ENCODE measurements at places on chromosomes 3 and 15. TPM values are rescaled to one million over a fixed set of nuclear protein-coding genes. Genes with fewer than 3 reads are reported as not detected.

The RTP4 gene
- total RNA-seq, result 3.9 TPM

The DPH3 gene
- total RNA-seq, result 22.0 TPM

The CMTM8 gene
- total RNA-seq, result 17.0 TPM

The FANCD2OS gene
- total RNA-seq, result not detected

The SLC38A3 gene
- 4.3 TPM for total RNA-seq

The NECTIN3 gene
- 43.2 TPM for total RNA-seq

DNA sequence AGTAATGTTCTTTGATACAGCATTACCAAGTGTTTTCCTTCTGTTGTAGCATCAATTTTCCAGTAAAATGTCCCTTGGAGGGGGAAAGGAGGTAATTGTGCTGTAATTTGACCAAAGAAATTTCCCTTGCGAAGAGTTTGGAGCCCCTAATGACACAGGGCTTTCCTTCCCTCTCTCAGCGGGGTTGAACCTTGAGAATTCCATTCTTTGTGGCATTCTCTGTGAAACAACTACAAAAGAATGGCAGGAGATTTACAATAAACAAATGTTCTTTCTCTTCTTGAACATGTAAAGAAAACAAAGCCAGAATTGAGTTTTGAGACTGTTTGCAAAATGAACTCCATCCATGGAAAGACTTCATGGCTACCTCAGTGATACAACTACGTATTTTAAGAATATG, 53.4 kb downstream of the SIDT1 start:
- H3K27ac ChIP-seq, result no peak overlapping the region
- H3K27me3 ChIP-seq, result no peaks in the 10 kb centered on the region
- no peak overlapping the region for H3K4me3 ChIP-seq
- no peak for DNase-seq
- no peaks in the 10 kb centered on the region for H3K36me3 ChIP-seq

DNA sequence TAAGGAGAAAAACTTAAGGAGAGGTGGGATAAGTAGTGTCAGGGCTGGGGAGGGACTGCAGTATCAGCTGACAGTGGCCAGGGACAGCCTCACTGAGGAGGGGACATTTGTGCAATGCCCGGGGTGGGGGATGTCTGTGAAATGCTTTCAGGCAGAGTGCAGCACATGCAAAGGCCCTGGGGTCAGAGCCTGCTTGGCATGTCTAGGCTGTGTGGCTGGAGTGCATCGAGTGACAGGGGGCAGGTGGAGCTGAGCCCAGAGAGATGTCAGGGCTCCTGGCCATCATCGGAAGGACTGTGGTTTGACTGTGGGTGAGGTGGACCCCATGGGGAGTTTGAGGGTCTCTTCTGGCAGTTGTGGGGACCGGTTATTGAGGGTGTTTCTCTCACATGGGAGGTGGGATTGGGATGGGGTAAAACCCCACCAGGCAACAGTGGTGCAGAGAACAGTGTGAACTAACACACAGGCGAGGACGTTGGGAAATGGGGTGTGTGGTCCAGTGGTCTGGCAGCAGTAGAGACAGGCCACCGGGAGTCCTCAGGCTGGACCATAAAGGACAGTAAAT, 61.2 kb downstream of the FBLN2 start:
- H3K36me3 ChIP-seq, result peaks cover 12% of the 10 kb centered on the region
- no peaks in the 10 kb centered on the region for H3K4me1 ChIP-seq
- no peak overlapping the region for H3K4me3 ChIP-seq
- no peaks in the 10 kb centered on the region for H3K27me3 ChIP-seq
- no peak overlapping the region for H3K27ac ChIP-seq

GRCh38 chr3:104787306-104787705, 579.4 kb upstream of the ALCAM start:
- H3K27me3 ChIP-seq, result no peaks in the 10 kb centered on the region
- no peaks in the 10 kb centered on the region for H3K36me3 ChIP-seq
- no peak for DNase-seq
- H3K4me3 ChIP-seq, result no peak overlapping the region
- no peaks in the 10 kb centered on the region for H3K4me1 ChIP-seq
- H3K27ac ChIP-seq, result no peak overlapping the region

DNA sequence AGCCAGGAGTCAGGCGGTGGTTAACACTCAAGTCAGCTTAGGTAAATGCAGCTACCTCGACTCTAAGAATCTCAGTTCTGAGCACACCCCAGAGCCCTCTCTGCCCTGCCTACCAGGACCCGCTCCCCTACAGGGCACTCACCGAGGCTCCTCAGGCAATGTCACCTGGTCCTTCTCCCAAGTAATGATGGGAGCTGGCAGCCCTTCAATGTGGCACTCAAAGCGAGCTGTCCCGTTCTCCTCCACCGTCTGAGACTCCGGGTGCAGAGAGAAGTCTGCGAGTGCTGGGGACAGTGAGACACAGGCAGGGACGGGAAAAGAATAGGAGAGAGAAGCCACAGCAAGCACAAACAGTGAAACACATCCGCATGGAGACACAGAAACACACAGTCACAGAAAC, 12.7 kb downstream of the IGDCC4 start:
- H3K4me3 ChIP-seq, result no peak overlapping the region
- peaks cover 12% of the 10 kb centered on the region for H3K36me3 ChIP-seq
- H3K27me3 ChIP-seq, result no peaks in the 10 kb centered on the region
- peaks cover 26% of the 10 kb centered on the region for H3K4me1 ChIP-seq
- no peak overlapping the region for H3K27ac ChIP-seq

- H3K4me1 ChIP-seq, result peaks cover 1% of the 10 kb centered on the region
- no peaks in the 10 kb centered on the region for H3K27me3 ChIP-seq
- H3K27ac ChIP-seq, result no peak overlapping the region
- no peak overlapping the region for H3K4me3 ChIP-seq
These were observed 73.5 kb upstream of the CSPG5 start for GRCh38 chr3:47652142-47652541.

DNA sequence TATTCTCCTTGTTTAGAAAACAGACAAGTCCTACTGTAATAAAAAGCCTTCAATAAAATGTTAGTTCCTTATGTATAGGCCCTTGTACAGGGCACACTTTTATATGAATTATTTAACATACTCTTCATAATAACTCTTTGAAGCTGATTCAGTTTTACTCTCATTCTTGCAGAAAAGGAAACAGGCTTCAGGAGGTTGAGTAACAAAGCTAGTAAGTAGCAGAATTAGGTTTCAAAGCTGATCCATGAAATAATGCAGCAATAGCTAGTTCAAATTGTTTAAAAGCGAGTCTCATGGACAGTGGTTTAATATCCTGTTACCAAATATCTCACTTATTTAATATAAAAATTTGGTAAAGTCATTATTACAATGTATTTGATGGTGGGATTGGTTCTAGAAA, 25.0 kb downstream of the TCF12 start:
- no peak overlapping the region for H3K27ac ChIP-seq
- DNase-seq, result no peak
- H3K27me3 ChIP-seq, result no peaks in the 10 kb centered on the region
- H3K4me1 ChIP-seq, result peaks cover under 1% of the 10 kb centered on the region

GRCh38 chr15:84552896-84553295, 47.9 kb upstream of the ZSCAN2 start:
- H3K4me3 ChIP-seq, result no peak overlapping the region
- no peak for DNase-seq
- H3K36me3 ChIP-seq, result peaks cover 5% of the 10 kb centered on the region

- H3K4me3 ChIP-seq, result no peak overlapping the region
- H3K27ac ChIP-seq, result no peak overlapping the region
- no peaks in the 10 kb centered on the region for H3K4me1 ChIP-seq
- DNase-seq, result no peak
These were observed 4.1 kb downstream of the TNFSF10 start for GRCh38 chr3:172518929-172519640.

- peak; percentile 57 for DNase-seq
- H3K4me3 ChIP-seq, result no peak overlapping the region
- no peaks in the 10 kb centered on the region for H3K27me3 ChIP-seq
- no peaks in the 10 kb centered on the region for H3K36me3 ChIP-seq
These were observed 87.2 kb upstream of the TBL1XR1 start for GRCh38 chr3:177284383-177284881.

- no peaks in the 10 kb centered on the region for H3K27me3 ChIP-seq
- no peaks in the 10 kb centered on the region for H3K36me3 ChIP-seq
- peak; percentile 81 for DNase-seq
- H3K4me3 ChIP-seq, result peak overlapping the region; percentile 25
- H3K4me1 ChIP-seq, result peaks cover 5% of the 10 kb centered on the region
These were observed 195.3 kb upstream of the LYSMD4 start for GRCh38 chr15:99928429-99928981.

- no peaks in the 10 kb centered on the region for H3K36me3 ChIP-seq
- peaks cover 22% of the 10 kb centered on the region for H3K27me3 ChIP-seq
- H3K27ac ChIP-seq, result no peak overlapping the region
- H3K4me1 ChIP-seq, result no peaks in the 10 kb centered on the region
- no peak for DNase-seq
These were observed 219.8 kb upstream of the TOPAZ1 start for GRCh38 chr3:44021651-44022594.
